Activated CD4-positive, alpha-beta T cell treated with anti-CD3 and anti-CD28 coated beads for 48 hours (primary cell): ENCODE measurements at places on chromosomes 13 and 19.
A peak's percentile ranks its signal among the peaks of the same experiment; 100 is the strongest.

DNA sequence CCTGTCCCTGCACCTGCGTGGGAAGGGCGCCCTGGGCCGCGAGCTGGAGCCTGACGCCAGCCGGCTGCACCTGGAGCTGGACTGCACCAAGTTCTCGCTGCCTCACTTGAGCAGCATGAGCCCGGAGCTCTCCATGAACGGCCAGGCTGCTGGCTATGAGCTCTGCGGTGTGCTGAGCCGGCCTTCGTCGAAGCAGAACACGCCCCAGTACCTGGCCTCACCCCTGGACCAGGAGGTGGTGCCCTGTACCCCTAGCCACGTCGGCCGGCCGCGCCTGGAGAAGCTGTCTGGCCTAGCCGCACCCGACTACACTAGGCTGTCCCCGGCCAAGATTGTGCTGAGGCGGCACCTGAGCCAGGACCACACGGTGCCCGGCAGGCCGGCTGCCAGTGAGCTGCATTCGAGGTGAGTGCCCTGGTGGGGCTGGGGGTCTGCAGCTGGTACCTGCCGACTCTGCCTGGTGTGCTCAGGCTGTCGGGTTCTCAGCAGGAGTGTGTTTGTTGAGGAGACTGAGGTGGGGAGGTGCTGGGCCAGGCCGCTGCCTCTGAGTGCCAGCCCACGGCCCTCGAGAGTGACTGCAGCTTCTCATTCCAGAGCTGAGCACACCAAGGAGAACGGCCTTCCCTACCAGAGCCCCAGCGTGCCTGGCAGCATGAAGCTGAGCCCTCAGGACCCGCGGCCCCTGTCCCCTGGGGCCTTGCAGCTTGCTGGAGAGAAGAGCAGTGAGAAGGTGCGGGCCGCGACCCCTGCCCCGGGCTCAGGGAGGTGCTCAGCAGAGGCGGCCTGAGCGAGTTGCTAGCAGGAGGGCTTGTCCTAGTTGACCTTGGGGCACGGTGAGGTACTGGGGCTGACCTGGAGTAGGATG lies 19.5 kb downstream of the PLEKHJ1 start:
- no peak for DNase-seq

GRCh38 chr19:8370176-8371010 lies 6.4 kb downstream of the ANGPTL4 start:
- DNase-seq = no peak

DNA sequence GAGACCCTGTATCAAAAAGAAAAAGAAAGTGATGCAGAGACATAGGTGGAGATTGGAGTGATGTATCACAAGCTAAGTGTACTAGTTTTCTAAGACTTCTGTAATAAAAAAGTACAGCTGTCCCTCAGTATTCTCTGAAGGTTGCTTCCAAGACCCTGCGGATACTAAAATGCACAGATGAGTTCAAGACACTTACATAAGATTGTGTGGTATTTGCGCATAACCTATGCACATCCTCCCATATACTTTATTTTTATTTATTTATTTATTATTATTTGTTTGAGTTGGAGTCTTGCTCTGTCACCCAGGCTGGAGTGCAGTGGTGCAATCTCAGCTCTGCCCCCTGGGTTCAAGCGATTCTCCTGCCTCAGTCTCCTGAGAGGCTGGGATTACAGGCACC lies 13.6 kb upstream of the HAS1 start:
- DNase-seq = no peak

GRCh38 chr13:82092312-82092711 lies 1751.4 kb upstream of the SPRY2 start:
- DNase-seq = no peak

- DNase-seq = no peak
Measured at GRCh38 chr13:110063490-110064421, 243.2 kb downstream of the COL4A1 start.

- no peak for DNase-seq
Measured at GRCh38 chr19:23855676-23856075, 59.0 kb upstream of the ZNF726 start.

- DNase-seq = no peak
Measured at GRCh38 chr19:39544911-39545310, 5.0 kb upstream of the EID2 start.

GRCh38 chr13:78786459-78786858 lies 127.5 kb upstream of the OBI1 start:
- DNase-seq = no peak

- peak; percentile 80 for DNase-seq
Measured at GRCh38 chr19:41871573-41872383, 5.3 kb upstream of the CD79A start.

DNA sequence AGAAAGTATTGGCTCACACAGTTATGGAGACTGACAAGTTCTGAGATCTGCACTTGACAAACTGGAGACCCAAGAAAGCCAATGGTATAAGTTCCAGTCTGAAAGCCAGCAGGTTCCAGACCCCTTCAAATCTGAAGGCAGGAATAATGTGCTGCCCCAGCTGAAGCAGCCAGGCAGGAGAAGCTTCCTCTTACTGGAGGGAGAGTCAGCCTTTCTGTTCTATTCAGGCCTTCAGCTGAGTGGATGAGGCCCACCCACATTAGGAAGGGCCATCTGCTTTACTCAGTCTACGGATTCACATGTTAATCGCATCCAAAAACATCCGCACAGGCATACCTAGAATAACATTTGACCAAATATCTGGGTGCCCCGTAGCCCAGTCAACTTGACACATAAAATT lies 8.2 kb upstream of the VWA8 start:
- DNase-seq = no peak

DNA sequence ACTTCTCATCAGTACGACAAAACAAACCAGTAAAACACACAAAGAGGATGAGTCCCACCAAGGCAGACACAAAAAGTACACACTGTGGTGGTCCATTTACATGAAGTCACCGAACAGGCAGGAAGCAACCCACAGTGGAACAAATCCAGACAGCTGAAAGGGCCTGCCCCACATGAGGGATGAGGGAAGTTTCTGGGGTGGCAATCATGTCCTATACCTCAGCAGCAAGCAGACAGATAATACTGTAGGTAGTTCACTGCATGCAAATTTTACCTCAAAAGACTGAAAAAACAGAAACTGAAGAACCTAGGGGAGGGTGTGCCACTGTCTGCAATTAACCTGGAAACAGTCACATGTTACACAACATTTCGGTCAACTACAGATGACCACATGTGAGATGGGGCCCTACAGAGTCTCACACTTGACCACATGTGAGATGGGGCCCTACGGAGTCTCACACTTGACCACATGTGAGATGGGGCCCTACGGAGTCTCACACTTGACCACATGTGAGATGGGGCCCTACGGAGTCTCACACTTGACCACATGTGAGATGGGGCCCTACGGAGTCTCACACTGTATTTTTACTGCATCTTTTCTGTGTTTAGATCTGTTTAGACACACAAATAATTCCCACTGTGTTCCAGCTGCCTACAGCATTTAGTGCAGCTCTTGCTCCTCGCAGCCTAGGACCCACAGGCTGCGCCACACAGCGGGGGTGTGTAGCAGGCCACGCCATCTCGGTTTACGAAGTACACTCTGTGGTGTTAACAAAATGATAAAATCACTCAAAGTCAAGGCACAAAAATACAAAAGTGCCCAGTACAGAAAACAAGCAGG lies 22.2 kb downstream of the PCID2 start:
- no peak for DNase-seq

- DNase-seq = no peak
Measured at GRCh38 chr13:107790397-107790796, 424.9 kb downstream of the LIG4 start.

- no peak for DNase-seq
Measured at GRCh38 chr13:22194106-22194805, 523.4 kb downstream of the FGF9 start.

DNA sequence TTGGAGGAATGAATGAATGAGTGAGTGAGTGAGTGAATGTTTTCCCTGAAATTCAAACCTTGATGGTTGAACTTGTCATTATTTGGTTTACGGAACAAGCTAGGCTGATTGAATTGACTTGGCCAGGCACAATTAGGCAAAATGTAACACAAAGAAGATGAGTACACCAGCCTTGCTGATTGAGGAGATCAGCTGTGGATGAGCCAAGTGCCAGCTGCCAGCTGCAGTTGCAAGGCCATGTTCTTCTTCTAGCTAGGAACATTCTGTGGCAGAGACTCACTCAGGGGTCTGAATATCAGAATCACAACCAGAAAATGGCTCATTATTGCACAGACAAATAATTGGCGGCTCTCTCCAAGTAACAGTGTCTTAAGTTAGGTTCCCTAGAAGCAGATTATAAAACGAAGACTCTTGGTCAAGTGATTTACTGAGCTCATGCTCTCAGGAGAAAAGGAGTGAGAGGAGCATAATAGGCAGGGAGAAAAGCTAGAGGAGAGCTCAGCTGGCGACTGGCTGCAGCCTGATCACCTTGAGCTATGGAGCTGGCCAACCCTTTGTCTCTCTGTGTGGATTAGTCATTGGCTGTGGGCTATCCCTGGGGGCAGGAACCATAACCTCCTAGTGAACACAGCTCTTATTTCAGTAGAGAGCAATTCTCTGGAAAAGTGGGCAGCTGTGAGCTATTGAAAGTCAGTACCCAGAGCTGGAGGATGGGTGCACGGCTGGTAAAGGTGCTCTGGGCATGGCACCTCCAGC lies 225.3 kb upstream of the SERP2 start:
- no peak for DNase-seq

GRCh38 chr19:33171916-33172359 lies 22.2 kb upstream of the LRP3 start:
- no peak for DNase-seq

- DNase-seq = peak; percentile 48
Measured at GRCh38 chr19:34430738-34431625, 2.8 kb downstream of the UBA2 start.

GRCh38 chr13:110424569-110425443 lies 117.7 kb downstream of the COL4A2 start:
- DNase-seq = no peak

DNA sequence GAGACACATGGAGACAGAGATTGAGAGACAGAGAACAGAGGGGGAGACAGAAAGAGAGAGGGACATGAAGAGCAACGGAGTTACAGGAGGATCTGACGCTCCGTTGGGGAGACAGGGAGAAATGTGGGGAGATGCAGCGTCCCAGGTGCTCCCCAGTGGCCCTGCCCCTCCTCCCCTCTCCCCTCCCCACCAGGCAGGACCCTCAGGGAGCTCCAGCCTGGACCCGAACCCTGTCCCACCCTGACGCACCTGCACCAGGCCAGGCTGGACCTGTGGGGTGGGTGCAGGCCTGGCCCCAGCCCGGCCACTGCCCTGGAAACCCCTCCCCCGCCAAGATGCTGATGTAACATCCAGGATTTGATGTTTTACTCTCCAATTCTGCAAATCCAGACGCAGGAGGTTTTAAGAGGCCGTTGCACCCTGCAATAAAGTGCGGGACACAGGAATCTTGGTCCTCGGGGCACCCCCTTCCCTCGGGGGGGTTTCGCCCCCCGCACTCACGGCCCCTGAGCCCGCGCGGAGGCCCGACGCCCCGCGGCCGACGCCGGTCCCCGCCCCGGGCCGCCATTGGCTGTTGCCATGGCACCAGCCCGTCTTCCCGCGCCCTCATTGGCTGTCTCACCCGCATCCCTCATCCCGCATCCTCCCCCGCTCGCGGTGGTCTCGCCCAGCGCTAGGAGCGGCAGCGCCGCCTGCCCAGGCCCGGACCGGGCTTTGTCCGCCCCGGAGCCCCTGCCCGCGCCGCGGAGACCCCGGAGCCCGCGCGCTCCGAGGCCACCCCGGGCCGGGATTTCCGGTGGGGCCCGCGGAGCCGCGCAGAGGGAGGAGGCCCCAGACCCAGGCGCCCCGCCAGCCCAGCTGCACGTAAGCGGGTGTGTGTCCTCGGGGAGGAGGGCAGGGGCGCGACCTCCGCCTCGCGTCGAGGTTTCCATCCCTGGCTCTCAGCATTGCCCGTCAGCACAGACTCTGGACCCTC lies at the start of gene APC2:
APC2 (plus strand) TSS at position 655 of the 976 bp plus-strand sequence. CDS start 2,881 bp downstream, outside the sequence.
- DNase-seq = no peak

- no peak for DNase-seq
Measured at GRCh38 chr19:14544047-14544446, 14.7 kb downstream of the TECR start.

DNA sequence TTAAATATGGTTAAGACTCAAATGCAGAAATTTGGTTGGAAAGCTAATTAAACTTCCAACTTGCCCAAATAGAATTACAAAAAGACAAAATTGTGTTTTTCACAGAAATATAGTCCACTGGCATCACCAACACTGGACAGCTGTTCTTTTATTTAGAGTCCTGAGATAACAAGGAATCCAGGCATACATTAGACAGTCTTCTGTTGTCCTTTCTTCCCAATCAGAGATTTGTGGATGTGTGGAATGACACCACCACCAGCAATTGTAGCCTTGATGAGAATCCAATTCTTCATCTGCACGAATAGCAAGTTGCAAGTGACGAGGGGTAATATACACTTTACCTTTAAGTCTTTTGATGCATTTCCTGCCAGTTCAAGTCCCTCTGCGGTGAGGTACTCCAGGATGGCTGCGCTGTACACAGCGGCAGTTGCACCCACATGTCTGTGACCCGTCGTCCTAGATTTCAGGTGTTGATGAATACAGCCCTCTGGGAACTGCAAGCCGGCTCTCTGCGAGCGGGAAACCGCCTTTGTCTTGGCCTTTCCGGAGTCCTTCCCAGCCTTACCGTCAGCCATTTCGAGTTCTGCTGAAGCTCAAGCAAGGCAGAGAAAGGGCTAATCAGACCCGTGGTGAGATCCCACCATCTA lies 14.7 kb downstream of the UBAC2 start:
- peak; percentile 71 for DNase-seq
